Bronchial epithelial cell (primary cell): ENCODE measurements at places on chromosomes 1 and 21. TPM values are rescaled to one million over a fixed set of nuclear protein-coding genes. Genes with fewer than 3 reads are reported as not detected.
A peak's percentile ranks its signal among the peaks of the same experiment; 100 is the strongest.

The MAN1C1 gene
- under 0.01 and 0.26 TPM in 2 replicates for total RNA-seq

DNA sequence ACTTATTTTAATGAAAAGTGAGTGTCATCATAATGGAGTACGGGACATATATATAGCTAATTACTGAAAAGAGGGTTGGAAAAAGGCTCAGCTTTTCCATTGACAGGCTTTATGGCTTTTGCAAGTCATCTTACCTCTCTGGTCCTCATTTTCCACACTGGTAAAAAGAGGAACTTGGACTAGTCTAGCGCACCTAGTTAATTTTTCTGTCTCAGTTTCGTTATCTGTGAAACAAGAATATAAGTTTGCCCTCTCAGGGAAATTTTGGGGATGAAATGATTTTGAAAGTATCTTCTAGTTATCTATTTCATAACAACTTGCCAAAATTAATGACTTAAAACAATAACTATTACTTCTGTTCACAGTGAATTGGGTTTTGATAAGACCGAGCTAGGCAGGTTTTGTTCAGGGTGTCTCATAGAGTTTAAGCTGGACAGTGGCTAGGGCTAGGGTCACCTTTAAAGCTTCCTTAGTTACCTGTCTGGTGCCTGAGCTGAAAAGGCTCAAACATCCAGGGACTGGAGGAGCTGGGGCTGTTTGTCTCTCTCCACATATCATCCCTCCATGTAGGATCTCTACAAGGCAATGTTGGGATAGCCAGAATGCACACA, 91.7 kb downstream of the TYW3 start:
- DNase-seq: no peak

GRCh38 chr1:41417746-41418145, 56.5 kb downstream of the FOXO6 start:
- DNase-seq: no peak

- no peak for DNase-seq
Measured at GRCh38 chr1:197247465-197247864, 20.6 kb upstream of the CRB1 start.

DNA sequence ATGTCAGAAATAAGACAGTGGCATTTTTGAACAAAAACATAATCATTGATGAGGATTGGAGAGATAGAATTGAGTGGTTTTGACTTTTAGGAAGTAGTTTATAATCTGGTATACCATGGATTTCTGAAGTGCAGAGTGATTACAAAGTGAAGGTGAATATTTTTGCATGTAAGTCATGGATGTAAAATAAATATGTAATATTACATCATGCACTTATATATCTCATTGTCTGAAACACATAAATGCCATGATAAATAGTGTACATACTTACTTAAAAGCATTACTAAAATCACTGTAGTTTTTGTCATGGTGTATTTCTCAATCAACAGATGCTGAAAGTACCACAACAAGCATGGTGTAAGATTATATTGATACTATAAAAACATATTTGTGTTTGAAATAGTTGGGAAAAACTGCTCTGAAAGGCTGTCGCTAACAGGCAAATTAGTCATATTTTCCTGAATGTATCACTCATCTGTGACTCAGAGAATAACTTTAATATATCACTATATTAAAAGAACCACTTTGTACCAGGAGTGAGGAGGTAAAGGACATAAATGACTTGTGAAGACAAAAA, 24.8 kb upstream of the RGS18 start:
- DNase-seq: peak; percentile 68

DNA sequence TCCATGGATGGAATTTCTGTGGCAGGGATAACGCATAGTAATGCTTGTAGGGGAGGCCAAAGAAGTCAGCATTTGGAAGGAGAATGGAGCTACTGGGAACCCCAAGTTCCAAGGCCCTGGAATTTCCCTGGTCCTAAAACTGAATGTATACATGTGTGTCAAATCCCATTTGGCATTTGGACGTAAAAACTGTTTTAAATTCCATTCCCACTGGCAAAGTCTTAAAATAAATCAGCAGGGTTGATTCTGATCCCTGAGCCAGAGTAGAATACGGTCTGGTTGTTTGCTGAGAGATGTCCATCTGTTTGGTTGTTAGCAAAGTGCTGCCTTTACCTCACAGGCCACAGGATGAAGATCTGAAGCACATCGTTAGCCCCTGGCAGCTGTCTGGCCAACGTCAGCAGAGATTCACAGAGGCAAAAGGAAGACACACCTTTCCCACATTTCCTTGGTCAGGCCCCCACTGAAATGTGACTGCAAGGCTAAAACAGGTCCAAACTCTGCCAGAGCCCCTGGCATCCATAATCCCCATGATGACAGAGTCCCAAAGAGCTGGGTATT, 62.2 kb downstream of the GORAB start:
- DNase-seq: no peak
